ENCODE measurements at places on chromosomes 7 and 10.

DNA sequence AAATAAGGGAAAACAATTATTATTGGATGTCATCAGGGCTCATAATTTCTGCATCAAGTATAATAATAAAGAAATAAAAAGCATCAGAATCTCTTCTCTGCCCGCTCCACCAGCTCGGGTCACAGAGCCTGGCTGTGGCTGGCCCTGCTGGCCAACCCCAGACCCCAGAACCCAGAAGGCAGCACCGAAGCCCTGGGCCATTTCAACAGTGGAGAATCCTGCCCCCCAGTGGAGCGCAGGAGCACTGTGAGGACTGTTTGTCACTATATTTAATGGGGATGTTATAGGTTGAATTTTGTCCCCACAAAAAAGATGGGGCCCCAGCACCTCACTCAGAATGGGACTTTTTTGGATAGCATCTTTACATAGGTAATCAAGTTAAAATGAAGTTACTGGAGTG, 27.3 kb downstream of the DENND11 start:
- no peak for DNase-seq

DNA sequence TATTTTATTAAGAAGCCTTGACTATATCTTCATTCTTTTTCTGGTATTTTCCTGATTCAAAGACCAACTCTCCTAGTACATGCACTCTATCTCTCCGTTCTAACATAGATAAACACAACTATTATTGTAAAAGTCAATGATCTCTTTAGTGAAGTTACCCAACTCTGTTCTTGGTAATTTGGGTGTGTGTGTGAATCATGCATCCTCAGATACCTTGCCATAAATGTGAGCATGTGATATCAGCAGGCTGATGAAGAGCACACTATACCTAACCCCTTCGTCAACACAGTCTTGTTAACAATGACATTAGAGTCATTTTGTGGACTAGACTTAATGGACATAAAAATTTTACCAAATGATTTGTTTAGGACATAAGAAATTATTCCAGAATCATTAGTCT, 1122.1 kb downstream of the XPNPEP1 start:
- no peak for DNase-seq

GRCh38 chr7:19932549-19933249, 159.3 kb upstream of the TMEM196 start:
- peak; percentile 46 for DNase-seq

DNA sequence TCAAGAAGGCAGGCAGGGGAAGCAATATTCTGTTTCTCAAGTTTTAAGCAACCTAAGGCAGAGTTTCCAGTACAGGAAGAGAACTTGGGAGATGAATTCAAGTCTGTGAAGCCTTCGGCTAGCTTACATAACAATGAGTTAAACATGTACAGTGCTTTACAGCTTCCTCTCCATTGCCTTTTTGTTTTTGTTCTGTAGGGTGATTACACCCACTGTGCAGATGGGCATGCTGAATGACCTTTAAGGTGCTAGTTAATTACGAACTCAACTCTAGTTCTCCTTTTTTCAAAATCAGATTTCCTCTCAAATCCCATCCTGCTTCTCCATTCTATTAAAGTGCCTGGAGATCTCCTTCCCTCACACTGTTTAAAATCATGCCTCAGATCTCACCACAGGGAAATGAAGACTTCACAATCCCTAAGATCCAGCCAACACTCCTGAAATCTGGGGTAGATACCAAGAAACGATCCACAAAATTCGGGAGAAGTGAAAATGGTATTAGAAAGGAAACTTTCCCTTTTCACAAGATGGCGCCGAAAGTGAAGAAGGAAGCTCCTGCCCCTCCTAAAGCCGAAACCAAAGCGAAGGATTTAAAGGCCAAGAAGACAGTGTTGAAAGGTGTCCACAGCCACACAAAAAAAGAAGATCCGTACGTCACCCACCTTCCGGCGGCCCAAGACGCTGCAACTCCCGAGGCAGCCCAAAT, 16.8 kb upstream of the MSMB start:
- DNase-seq: no peak

DNA sequence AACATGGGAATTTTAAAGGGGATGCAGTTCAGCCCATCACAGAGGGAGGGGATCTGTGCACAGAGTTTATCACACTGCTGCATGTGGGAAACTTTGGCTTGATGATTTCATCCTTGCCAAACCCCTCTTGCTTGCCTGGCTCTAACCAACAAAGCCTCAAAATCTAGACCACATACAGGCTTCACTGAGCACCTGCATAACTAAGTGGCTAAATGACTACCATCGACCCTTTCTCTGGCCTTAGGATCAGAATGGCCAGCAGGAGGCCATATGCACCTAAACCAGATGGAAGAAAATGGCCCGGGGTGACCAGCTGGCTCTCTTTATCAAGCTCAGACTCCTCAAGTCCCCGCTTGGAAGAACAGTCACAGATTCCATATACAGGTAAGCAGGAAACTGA, 15.6 kb upstream of the ZNF25 start:
- no peak for DNase-seq

- no peak for DNase-seq
These were observed 896.0 kb downstream of the LRMDA start for GRCh38 chr10:76327441-76327840.

- DNase-seq: no peak
These were observed 20.3 kb downstream of the SEC61G start for GRCh38 chr7:54738737-54739136.

GRCh38 chr10:27628621-27629020, 117.0 kb downstream of the MKX start:
- no peak for DNase-seq

All from NCI-H1417 treated with DMSO at 0.1 percent for 48 hours (cell line).